Stimulated activated CD8-positive, alpha-beta memory T cell treated with anti-CD3 and anti-CD28 coated beads, Interleukin-15, amount 100 ng/mL, for 4 hours (primary cell): ENCODE measurements at places on chromosomes 7 and 10.

DNA sequence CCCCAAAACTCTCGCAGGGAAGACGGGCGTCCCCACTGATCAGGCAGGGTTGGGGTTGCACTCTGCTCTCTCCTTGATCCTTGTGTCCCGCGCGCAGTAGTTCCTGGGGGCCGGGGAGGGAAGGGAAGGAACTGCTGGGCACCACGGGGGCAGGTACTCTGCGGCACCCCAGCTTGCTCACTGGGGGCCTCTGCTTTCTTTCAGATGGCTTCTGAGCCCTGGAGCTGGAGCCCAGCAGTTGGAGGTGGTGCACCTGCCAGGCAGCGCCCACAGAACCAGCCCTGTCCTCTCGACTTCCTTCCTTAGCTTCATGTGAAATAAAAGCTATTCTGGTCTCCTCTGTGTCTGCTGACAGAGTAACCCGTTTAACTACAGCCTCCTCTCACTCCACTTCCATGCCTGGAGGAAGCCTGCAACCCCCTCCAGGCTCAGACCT, 12.2 kb downstream of the PLAC9 start:
- DNase-seq, result no peak

DNA sequence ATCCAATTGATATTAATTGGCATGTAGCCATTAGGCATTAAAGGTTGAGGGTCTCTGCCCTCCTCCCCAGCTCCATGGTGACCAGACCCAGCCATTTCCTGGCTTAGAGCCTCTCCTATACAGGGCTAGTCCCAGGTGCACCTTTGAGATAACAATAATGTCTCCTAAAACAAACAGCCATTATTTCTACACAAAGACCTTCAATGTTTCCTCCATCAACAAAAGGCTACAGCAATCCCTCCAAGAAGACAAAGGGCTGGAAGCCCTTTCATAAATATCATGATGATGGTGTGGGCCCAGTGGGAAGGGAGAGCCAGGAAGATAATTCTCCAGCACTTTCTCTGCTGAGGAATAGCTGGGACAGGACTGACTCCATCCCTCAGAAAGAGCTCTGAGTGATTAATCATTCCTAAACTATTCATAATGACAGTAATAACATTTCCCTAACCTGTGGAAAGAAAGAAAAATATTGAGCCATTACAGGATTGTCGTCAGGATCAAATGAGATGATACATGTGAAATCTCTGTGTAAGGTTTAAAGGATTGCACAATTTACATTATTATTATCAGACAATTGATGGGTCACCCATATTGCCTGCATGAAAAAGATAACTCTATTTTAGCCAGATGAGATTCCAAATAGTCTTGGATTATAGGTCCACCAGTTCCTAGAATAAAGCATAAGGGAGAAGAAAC, 10.2 kb downstream of the PKD2L1 start:
- no peak for DNase-seq

GRCh38 chr10:112217386-112218035, 33.9 kb upstream of the GPAM start:
- no peak for DNase-seq

- DNase-seq, result no peak
These were observed 671 bp upstream of the PAPSS2 start for GRCh38 chr10:87658858-87659555.

- DNase-seq, result no peak
These were observed 193.7 kb downstream of the PTPN20 start for GRCh38 chr10:47104786-47105385.

- DNase-seq, result no peak
These were observed 114.2 kb upstream of the FAM3C start for GRCh38 chr7:121510302-121510701.

- no peak for DNase-seq
These were observed 41.5 kb downstream of the CYP17A1 start for GRCh38 chr10:102795453-102796406.

DNA sequence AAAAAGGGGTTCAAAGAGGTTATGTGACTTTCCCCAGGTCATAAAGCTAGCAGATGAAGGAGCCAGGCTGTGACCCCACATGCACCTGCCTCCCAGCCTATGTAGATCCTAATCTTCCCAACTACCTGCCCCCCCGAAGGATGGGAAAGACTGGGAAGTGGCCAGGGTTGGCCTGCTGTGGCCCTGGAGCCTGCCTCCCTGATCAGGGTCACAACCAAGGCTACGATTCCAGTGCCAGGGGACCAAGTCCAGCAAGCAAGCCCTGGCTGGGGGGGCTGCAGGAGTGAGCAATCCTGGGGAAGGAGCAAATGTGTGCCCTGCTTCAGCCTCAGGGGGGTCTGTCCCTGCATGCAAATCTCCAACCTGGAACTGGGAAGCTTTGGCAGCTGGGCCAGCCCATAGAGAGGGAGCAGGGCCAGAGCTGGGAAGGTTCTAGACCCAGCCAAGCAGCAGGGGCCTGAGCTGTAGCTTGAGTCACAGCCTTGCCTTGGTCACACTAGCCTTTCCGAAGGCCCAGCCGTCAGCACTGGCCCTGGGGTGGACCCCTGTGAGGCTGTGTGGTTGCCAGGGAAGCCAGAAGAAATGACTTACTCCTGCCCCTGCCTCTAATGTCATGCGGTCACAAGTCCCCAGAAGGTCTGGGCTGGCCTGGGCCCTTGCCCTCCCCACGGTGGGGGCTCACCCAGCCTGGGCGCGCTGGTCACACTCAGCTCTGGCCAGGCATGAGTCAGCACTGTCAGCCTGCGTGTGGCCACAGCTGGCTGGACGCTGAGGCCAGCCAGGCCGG, 96.4 kb upstream of the ZMIZ1 start:
- no peak for DNase-seq

GRCh38 chr10:45053569-45054100, 52.9 kb downstream of the ZNF22 start:
- DNase-seq, result no peak

GRCh38 chr7:84801396-84801795, 385.5 kb downstream of the SEMA3D start:
- no peak for DNase-seq

- no peak for DNase-seq
These were observed 821.6 kb downstream of the GRID1 start for GRCh38 chr10:85544956-85545355.

- DNase-seq, result no peak
These were observed 25.9 kb downstream of the ASB13 start for GRCh38 chr10:5640501-5640900.

- no peak for DNase-seq
These were observed 1134.4 kb downstream of the XPNPEP1 start for GRCh38 chr10:108788891-108789290.

DNA sequence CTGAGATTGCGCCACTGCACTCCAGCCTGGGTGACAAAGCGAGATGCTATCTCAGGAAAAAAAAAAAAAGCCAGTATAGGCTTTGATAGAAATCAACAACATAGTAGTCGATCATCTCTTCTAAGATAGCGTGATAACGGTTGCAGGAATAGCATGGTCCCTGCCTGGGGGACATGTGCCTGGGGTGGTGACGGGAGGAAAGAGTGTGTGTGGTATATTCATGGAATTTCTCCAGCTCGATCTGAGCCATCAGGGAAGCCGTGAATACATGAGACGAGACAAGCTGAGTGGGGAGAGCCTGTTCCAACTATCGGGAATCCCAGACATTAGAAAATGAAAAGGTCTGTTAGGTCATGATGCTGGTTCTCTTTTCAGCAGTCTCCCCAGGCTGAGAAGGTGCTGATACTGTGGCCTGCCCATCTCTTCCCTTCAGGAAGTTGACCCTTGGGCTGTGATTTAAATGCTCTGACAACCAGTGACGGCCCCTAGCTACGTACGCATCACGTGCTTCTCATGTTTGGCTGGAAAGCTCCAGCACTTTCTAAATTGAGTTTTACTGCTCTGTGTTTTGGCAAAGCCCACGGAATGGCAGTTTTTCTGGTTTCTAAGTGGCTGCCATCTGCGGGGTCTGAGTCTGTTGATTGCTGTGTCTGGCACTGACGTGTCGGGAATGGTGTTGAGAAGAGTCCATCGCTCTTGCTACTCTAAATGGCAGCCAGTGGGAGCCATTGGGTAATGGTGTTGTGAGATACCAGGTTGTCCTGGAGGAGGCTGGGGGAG, 229.3 kb downstream of the CCDC3 start:
- DNase-seq, result no peak

- no peak for DNase-seq
These were observed 227.7 kb downstream of the CUX1 start for GRCh38 chr7:102044984-102045673.

DNA sequence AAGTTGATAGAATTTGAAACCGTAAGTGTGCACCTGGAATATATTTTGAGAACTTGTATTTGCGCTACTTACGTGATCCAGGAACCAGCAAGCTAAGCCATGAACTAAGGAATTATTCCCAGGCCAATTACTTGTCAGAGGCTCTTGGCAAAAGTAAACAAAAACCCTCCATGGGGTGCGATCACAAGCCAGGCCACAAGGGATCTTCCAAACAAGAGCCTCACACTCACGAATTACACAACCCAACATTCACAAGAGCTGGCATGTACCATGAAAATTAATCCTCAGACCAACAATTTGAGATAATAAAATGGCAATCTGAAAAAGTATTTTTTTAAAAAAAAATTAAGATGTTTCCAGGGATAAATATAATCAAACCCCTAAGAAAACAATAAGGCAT, 467.0 kb upstream of the AKR1E2 start:
- DNase-seq, result no peak

DNA sequence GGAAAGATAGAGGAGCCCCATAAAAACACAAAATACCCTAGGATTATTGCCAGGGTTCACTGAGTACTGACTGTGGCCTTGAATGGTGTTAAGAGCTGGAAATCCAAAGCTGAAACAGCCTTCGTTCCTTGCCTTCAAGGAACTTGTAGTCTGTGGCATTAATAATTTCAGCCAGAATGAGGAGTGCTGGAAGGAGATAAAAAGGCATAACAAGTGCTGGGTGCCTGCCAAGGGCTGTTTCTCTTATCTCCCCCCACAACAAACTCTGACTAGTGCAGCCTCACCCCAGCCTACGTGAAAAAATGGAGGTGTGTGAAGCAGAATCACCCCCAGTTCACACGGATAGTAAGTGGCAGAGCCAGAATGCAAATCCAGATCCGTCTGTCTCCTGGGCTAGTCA, 199.1 kb upstream of the LYZL2 start:
- DNase-seq, result no peak

- DNase-seq, result no peak
These were observed 13.6 kb downstream of the HOXA1 start for GRCh38 chr7:27082171-27082570.

- DNase-seq, result no peak
These were observed 142.6 kb upstream of the ASAH2 start for GRCh38 chr10:50393784-50394467.

DNA sequence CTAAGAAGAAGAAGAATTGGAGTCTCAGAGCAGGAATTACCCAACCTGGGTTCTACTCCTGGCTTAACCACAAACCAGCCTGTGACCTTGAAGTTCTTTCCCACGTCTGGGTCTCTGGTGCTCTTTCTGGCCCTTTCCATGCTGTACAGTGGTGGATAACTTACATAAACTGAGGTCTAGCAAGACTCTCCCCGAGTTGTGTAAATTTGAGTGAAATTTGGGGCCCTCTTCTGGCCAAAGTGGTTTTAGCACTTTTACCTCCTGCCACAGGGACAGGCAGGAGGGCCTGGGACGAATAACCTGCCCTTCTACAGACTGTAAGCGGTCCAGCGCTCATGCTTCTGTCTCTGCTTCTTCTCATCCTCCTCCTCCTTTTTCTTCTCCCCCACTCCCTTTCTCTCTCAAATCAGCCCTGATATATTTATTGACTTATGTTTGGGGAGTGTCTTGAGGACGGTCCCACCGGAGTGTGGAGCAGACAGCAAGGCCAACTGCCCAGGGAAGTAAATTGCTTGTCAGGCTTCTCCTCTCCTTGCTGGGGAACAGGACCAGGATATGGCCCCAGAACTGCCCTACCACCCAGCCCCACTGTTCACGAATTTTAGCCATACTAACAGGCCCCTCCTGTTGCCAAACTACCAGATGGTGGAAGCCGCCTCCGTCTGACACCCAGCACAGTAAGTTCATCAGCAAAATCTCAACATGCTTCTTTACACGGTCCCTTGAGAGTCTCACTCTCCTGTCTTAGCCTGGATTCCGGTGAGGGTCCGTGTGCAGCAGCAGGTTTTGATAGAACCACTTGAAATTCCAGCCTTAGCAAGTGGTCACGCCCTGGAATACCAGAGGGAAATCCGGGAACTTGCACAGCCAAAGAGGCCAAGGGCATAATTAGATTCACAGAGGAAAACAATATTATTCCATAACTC, 4.0 kb upstream of the SH3PXD2A start:
- peak; percentile 16 for DNase-seq

- DNase-seq, result no peak
These were observed 1.2 kb downstream of the GATA3 start for GRCh38 chr10:8055420-8056349.

GRCh38 chr10:110893559-110894179, 21.9 kb downstream of the PDCD4 start:
- no peak for DNase-seq

DNA sequence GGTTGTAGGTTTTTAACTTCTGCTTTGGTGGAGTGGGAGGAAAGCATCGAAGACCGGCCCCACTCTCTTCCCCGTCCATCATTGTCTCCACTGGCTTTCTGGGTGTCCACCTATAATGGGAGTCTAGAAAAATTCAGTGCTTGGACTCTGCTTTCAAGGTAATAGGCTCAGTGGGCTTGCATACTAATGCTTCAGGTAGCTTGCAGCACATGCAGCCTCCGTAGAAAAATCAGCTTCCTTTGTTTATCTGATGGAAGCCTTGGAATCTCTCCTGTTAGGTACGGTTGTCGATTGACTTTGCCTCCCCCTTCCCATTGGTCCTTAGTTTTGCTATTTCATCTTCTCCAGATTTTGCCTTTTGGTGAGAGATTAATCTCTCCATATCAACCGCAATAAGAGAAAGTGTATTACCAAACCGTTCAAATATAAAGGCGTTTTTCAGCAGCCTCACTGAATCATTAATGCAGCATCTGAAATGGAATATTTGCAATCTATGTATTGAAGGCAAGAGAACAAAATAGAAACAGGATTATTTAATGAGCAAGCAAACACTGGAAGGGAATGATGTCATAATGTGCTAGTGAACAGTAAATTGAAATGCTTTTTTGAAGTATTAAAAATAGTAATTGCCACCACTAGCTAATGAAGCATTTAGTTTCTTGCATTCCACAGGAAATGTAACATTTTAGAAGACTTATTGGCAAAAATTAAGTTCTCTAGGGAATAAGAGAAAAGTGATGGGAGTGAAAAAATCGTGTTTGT, 944 bp downstream of the AVL9 start:
- no peak for DNase-seq

GRCh38 chr7:69782917-69783684, 184.8 kb downstream of the AUTS2 start:
- no peak for DNase-seq
